ENCODE measurements at places on chromosomes 3 and 15. TPM values are rescaled to one million over a fixed set of nuclear protein-coding genes. Genes with fewer than 3 reads are reported as not detected.

CPNE4 gene
- 0.65 TPM for total RNA-seq

MKRN3 gene
- 2.0 TPM for total RNA-seq

USP3 gene
- 78.0 TPM for total RNA-seq

C3orf20 gene
- 1.1 TPM for total RNA-seq

CCDC54 gene
- not detected for total RNA-seq

ACTL6A gene
- 77.5 TPM for total RNA-seq

SLC15A2 gene
- 3.0 TPM for total RNA-seq

C3orf80 gene
- 0.09 TPM for total RNA-seq

C3orf22 gene
- total RNA-seq: not detected

ANAPC13 gene
- 47.6 TPM for total RNA-seq

DAG1 gene
- 10.3 TPM for total RNA-seq

DNA sequence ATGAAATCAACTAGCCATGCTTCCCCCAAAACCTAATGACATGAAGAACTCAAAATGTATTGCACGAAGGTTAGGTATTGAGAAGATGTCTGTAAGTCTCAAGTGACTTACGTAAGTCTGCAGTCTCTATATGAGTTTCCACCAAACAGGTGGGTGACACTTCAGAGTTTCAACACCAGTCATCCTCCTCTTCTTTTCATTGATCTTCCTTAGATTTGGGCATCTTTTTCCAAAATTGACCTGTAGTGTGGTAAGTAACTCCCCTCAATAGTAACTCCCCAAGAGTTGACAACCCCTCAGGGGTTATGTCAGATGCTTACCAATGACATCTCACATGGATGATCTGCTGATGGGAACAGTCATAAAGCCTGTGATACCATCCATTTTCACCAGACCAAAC, 46.1 kb downstream of the GPR176 start:
- H3K27me3 ChIP-seq: no peaks in the 10 kb centered on the region
- H3K4me3 ChIP-seq: peak overlapping the region; percentile 2
- peak overlapping the region; percentile 3 for H3K27ac ChIP-seq
- peak; percentile 5 for DNase-seq

GRCh38 chr15:61169904-61170695, 59.0 kb downstream of the RORA start:
- DNase-seq: peak; percentile 19
- H3K4me3 ChIP-seq: peak overlapping the region; percentile 3
- H3K4me1 ChIP-seq: peaks cover 16% of the 10 kb centered on the region
- peaks cover 19% of the 10 kb centered on the region for H3K27me3 ChIP-seq

DNA sequence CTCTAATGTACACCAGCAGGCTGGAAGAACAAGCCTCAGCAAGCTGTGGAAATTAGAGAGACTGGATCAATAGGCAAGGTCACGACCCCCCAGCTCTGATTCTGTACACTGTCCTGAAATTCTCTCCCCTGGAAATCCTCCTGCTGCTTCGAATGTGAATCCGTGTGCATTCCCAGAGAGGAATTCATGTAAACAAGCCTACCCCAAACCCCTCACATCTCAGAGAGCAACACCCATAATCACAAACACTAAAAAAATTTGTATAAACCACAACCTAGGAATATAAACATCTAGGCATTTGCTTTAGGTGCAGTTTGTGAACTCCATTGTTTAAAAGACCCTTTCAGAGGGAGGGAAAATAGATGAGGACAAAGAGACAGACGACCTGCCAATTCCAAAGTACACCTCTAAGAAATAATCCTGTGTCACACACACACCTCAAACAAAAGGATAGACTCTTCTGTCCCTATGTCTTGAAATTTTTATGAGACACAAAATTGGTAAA, 325.2 kb downstream of the WDR72 start:
- no peak overlapping the region for H3K27ac ChIP-seq
- no peaks in the 10 kb centered on the region for H3K36me3 ChIP-seq
- DNase-seq: no peak
- no peaks in the 10 kb centered on the region for H3K4me1 ChIP-seq

- peaks cover 21% of the 10 kb centered on the region for H3K27me3 ChIP-seq
- no peaks in the 10 kb centered on the region for H3K4me1 ChIP-seq
- H3K27ac ChIP-seq: no peak overlapping the region
- H3K36me3 ChIP-seq: no peaks in the 10 kb centered on the region
Observed at GRCh38 chr3:51777985-51778384, 1.1 kb downstream of the IQCF6 start.

DNA sequence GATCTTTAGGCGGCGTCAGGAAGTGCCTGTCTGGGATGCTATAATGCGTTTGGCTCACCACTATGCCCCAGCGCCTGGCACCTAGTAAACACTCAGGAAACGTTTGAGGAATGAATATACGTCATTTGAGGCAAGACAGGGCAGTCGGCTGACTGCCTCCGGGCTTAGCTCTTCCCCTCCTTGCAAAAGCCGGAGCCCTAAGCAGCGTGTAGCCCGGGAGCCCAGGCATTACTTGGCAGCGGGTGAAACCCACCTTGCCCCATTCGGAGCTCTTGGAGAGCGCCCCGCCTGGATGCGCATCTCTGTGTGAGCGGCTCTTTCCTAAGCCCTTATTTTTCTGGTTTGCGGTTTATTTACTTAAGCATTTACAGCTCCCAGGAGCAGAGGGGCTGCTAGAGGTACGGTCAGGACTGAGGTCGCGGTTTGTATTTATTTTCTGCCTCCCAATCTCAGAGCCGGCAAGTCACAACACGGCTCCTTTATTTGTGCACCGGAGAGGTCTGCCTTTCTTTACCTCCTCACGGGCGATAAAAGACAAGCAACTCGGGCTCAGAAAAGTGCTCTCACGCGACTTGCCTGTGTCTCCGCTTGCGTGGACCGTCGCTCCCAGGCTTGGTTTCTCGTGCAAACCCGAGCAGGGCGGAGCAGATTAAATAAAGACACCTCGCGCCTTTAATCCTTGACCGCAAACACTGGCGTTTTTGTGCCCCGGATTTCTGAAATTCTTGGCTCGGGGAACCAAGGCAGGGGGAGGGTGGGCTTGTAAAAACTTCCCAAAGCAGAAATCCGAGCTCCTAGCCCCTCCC, 737 bp upstream of the ITPR1 start:
- peaks cover 8% of the 10 kb centered on the region for H3K27me3 ChIP-seq
- DNase-seq: peak; percentile 51
- peaks cover 55% of the 10 kb centered on the region for H3K4me1 ChIP-seq
- no peak overlapping the region for H3K27ac ChIP-seq
- H3K36me3 ChIP-seq: peaks cover 2% of the 10 kb centered on the region

GRCh38 chr3:169668072-169668956, 4.8 kb upstream of the MECOM start:
- H3K27me3 ChIP-seq: peaks cover 86% of the 10 kb centered on the region
- no peak overlapping the region for H3K27ac ChIP-seq
- peak overlapping the region; percentile 74 for H3K4me3 ChIP-seq
- DNase-seq: no peak
- H3K4me1 ChIP-seq: peaks cover 30% of the 10 kb centered on the region

DNA sequence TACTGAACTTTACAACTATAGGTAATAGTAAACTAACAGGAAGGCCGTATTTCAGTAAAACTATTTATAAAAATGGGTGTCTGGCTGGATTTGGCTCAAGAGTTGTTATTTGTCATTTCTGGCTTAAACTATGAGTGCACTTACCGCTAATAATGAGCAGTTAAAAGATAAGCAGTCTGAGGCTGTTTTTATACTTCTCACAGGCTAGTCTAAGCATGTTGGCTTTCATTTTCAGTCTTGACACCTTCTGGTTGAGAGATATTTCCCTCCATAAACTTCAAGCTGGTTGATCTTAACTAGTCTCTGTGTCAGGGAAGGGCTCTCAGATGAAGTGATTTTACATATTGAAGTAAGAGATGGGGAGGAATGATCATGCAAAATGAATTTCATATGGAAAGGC, 96.1 kb downstream of the RSRC1 start:
- H3K36me3 ChIP-seq: peaks cover 10% of the 10 kb centered on the region
- no peak overlapping the region for H3K27ac ChIP-seq
- no peaks in the 10 kb centered on the region for H3K4me1 ChIP-seq
- no peaks in the 10 kb centered on the region for H3K27me3 ChIP-seq

DNA sequence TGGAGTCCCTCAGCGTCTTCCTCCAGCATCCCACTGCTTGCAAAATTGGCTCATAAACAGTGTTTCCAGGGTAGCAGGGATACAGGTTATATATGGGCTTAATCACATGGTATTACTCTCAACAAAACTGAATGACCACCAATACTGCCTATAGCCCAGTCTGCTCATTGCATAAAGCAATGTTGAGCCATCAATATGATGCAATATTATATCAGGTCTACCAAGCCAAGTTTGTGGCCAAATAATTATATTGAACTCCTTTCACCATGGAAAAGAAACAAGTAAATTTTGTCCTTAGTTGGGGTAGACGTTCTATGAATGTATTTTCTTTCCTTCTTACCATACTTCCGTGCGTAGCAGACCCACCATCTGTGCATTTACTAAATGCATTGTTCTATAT, 652.3 kb downstream of the ROBO1 start:
- no peaks in the 10 kb centered on the region for H3K27me3 ChIP-seq
- H3K4me3 ChIP-seq: no peak overlapping the region
- H3K36me3 ChIP-seq: no peaks in the 10 kb centered on the region
- no peaks in the 10 kb centered on the region for H3K4me1 ChIP-seq
- no peak overlapping the region for H3K27ac ChIP-seq

GRCh38 chr3:152943645-152944044, 108.7 kb downstream of the P2RY1 start:
- H3K4me3 ChIP-seq: no peak overlapping the region
- no peak for DNase-seq
- H3K36me3 ChIP-seq: no peaks in the 10 kb centered on the region
- H3K4me1 ChIP-seq: no peaks in the 10 kb centered on the region
- H3K27ac ChIP-seq: no peak overlapping the region

DNA sequence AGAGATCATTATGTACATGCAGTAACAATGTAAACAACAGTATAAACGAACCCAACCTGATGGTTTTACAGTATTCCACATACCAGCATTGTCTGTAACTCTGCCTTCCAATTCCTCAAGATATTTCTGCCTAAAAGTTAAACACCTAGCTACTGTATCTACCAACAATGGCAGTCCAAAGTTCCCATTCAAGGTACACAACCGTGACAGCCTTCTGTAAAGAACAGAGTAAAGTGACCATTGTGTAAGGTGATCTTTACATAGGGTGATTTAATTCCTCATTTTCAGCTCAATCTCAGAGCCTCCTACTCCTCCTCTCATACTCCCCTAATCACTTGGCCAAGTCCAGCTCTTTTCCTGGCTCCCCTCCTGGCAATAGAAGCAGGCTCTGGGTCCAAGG, 10.4 kb downstream of the SECISBP2L start:
- H3K4me1 ChIP-seq: no peaks in the 10 kb centered on the region
- H3K27me3 ChIP-seq: no peaks in the 10 kb centered on the region
- no peak overlapping the region for H3K4me3 ChIP-seq
- H3K27ac ChIP-seq: no peak overlapping the region

DNA sequence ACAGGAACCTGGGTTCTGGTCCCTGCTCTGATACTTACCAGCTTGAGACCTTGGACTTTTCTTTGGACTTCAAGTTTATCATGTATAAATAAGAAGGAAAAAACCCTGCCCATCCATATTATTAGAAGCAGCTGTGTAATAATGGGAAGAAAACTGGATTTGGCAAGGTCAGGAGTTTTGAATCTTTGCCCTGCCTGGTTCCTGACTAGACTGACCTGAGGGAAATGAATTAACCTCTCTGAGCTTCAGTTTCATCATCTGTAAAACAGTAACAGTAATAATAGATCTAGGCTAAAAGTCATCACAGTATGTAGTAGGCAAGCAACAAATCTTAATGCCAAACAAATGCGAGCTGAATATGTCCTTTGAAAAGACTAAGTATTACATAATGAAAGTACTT, 68.8 kb downstream of the FSIP1 start:
- no peaks in the 10 kb centered on the region for H3K4me1 ChIP-seq
- H3K27ac ChIP-seq: no peak overlapping the region
- H3K36me3 ChIP-seq: no peaks in the 10 kb centered on the region
- no peaks in the 10 kb centered on the region for H3K27me3 ChIP-seq

- no peaks in the 10 kb centered on the region for H3K4me1 ChIP-seq
- H3K4me3 ChIP-seq: no peak overlapping the region
- peaks cover 14% of the 10 kb centered on the region for H3K27me3 ChIP-seq
- H3K27ac ChIP-seq: no peak overlapping the region
- DNase-seq: no peak
Observed at GRCh38 chr15:68676926-68677325, 98.1 kb downstream of the CORO2B start.

GRCh38 chr15:58522391-58522790, 90.6 kb downstream of the LIPC start:
- no peak overlapping the region for H3K27ac ChIP-seq
- peaks cover 32% of the 10 kb centered on the region for H3K4me1 ChIP-seq
- no peak for DNase-seq
- no peaks in the 10 kb centered on the region for H3K36me3 ChIP-seq

DNA sequence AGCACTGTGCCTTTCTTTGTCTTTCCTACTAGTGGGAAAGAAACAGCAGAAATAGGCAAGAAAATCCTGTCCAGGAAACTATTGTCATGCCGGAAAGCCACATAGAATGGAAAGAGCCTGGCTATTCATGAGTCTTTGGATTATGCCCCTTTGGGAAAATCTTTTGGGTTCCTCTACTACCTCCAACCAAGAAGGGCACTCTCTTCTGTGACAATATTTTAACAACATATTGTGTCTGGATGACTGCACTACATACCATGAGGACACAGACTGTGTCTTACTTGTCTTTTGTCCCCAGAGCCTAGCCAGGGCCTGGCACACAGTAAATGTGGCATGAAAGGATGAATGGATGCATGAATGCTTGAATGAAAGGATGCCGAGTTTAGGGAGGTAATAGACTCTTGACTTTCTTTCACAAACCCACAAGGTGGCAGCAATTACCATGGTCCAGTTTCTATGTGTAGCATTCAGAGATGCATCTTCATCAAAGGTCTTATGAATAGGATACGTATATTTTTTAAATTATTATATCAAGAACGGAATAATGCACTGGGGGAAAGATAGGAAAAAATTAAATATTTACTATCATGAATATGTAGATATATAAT, 30.3 kb downstream of the ARL14 start:
- no peak overlapping the region for H3K27ac ChIP-seq
- peak; percentile 8 for DNase-seq
- no peaks in the 10 kb centered on the region for H3K36me3 ChIP-seq
- no peaks in the 10 kb centered on the region for H3K4me1 ChIP-seq

DNA sequence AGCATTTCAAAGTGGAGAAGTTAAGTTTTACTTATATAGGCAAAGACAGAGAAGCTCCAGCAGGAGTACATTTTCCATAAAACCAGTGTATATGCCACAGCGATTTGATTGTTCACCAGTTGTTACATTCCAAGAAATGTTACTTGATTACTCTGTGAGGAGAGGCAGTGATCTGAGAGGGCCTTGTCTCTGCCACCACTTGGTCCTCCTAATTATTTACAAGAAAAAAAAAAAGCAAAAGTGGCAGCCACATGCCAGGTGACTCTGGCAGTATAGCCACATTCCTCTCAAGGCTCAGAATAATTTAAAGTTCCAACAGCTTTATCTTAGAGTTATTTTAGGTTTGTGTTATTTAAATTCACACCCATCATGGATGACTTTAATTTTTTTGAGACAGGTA, 1077.8 kb downstream of the ZPLD1 start:
- H3K4me1 ChIP-seq: no peaks in the 10 kb centered on the region
- DNase-seq: no peak
- H3K4me3 ChIP-seq: no peak overlapping the region
- H3K27ac ChIP-seq: no peak overlapping the region
